Cerebellar nuclear complex (tissue), 1 donor: ENCODE measurements at places on chromosomes 3 and 15.

DNA sequence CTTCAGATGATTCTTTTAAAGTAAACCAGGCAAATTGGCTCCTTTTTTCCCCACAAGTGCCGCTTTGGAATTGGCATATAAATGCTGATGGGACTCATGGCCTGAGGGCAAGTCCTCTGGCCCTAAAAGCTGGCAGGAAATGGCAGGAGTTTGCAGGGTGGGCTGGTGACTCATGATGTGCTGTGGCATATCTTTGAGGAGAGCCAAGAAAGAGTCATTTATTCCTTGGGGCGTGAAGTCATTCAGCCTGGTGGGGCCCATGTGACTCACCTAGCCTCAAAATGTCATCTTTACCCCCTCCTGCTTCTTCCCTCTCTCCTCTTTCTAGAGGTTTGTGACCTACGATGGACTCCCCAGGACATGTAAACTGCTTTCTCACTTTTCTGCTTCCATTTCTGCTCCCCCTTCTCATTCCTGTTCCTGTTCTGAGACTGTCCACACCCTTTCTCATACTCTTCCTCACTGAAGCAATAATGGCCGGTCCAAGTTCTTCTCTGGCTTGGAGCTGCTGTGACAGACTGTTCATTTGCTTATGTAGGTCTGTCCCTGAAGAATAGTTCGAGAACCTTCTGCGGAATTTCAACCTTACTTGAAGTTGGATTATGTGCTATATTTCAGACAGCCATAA is 326.1 kb downstream of the SATB1 start:
- no peak for DNase-seq

- no peak for DNase-seq
These were observed 18.8 kb downstream of the HAPLN3 start for GRCh38 chr15:88876573-88876972.

DNA sequence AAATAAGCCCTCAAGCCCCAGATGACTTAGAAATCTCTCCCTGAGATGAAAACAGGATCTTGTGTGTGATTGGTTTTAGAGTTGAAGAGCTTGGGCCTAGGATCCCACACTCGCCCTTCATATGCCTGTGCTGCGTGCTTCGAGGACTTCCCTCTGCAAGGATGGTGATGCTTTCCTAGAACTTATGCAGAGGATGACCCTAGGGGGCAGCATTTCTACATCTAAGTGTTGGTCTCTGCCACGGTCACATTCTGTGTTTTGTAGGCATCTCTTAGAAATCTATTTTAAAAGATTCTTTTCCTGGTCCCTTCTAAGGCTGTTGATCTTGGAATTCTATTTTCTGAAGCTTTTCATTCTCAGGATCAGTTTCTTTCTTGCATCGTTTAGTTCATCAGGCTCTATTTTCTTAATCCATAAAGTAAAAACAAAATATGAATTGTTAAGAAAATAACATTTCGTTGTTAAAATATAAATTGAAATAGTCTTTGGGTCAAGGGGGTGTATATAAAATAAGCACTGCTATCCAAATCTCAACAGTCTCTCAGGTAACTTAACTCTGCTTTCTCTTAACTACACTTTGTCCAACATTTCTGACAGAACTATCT is 45.7 kb downstream of the WDR76 start:
- no peak for DNase-seq

- no peak for DNase-seq
These were observed 354.8 kb upstream of the TBL1XR1 start for GRCh38 chr3:177552051-177552450.

DNA sequence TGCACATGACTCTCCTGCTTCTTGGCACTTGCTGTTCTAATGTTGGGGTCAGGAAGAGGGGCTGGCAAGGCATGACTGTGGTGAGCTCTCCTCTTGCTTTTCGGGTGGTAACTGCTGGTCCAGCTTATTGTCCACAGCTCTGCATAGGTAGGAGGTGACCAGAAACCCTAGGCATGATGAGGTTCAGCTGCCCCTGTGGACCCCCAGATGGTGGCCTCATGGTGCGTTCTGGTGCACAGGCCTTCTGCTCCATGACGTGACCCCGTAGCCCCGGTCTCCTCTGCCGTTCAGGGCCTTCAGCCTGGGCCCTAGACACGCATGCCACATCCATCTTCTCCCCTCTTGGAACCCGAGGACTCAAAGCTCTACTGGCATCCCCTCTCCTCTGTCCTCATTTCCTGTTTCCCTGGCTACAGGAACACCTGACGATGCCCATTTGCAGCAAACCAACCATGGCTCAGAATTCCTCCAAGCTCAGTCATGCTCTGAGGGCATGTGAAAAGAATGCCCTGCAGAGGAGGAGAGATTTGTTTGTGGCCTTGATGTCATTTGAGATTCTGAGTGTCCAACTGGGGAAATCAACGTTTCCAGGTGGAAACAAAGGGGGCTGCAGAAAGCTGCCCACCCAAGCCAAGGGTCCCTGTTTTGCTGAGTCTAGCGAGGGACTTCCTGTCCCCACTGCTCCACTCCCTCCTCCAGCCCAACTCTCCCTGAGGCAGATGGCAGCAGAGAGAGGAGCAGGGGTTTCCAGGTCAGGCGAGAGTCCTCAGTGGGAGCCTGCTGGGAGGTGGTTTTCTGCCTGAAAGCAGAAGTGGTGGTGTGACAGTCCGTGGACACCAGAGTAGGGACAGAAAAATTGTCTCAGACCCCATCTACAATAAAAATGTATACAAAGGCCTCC is 198.7 kb upstream of the LYSMD4 start:
- DNase-seq, result no peak

- DNase-seq, result no peak
These were observed 506.9 kb downstream of the NR2F2 start for GRCh38 chr15:96837241-96837970.

- DNase-seq, result no peak
These were observed 1.2 kb downstream of the CPA3 start for GRCh38 chr3:148866261-148866660.

GRCh38 chr3:66538390-66538789 is 37.6 kb upstream of the LRIG1 start:
- no peak for DNase-seq

GRCh38 chr15:70060993-70061305 is 36.8 kb downstream of the TLE3 start:
- DNase-seq, result no peak

DNA sequence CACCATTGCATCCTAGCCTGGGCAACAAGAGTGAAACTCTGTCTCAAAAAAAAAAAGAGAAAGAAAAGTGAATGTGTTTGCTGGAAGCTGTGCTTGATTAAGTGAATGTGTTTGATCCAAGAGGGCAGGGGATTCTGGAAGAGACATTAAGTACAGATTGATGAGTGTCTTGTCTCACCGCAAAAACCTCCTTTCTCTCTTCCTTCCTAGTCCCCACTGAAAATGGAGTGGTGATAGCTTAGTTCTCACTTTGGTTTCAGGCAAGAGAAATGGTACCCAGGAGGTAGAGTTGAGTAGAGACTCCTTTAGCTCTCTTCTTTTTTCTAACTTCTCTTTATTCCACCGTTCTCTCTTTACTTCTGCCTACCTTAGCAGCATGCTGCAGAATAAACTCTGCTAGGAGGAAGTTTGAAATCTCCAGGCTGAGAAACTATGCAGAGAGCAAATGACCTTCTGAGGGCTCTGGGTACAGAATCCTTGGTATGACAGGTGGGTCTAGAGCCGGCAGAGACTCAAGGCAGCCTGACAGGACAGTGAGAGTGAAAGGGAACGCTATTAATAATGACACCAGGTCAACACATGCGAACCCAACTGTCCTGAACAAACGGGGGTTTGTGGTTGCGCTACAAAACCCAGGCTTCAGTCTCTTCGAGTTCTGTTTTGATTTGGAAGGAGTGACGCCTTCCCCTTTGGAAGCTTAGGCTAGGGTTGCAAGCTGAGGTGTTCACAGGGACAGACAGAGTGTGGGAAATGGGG is 74.9 kb downstream of the SMAD3 start:
- no peak for DNase-seq

DNA sequence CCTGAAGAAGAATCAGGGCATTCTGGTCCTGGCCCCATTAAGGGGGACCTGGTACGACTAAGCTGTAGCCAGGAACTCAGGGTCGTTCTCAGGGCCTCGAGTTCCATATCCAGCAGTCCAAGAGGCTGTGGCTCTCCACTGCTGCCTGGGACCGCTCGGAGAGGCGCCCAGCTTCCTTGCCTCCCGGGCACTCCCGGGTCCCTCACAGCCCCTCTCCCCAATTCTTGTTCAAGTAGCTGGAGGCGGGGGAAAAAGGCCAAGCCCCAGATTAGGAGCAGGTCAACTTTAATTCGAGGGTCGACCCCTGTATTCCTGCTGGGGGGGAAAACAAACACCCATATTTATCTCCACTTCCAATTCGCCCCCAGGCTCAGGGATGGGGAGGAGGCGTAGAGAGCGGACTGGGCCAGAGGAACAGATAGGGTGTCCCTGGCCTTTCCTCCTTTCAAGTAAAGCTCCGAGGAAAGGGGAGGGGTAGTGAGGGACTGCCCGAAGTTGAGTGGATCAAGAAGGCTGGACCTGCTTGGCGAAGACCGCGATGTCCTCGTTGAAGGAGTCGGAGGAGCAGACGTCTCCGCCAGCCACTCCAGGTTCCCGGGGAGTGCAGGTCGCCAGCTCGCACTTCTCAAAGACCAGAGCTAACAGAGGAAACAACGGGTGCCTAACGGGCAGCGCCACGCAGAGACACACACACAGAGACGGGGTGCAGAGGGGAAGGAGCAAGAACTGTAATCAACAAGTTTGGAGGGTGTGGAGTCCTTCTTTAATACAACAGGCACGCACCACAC is 4.4 kb downstream of the MEIS2 start:
- DNase-seq, result no peak

DNA sequence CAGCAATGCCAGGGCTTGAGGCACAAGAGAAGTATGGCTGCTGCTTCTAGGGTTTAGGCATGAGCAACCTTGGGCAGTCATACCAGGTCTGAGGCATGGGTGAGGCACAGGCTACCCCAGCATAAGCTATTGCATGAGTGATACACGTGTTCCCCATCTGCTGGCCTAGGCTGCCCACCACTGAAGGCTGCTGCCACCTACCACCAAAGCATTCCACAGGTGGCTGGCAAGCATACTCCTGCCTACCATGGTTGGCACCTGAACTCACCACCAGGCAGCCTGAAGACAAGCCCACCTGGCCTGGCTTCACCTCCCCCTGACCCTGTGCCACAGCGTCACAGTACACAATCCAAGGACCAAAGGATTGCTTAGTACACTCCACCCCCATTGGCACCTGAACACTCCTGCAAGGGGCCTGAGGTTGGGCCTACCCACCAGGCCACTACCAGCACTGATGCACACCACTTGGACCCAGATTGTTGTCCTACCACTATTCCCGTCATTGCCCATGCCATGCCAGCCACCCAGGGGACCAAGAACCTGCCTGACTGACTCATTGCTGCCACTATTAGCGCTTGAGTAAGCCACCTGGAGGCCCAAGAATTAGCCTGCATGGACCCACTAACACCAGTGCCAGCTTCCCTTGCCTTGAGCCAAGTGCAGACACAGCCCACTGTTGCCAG is 115.7 kb downstream of the STT3B start:
- no peak for DNase-seq

DNA sequence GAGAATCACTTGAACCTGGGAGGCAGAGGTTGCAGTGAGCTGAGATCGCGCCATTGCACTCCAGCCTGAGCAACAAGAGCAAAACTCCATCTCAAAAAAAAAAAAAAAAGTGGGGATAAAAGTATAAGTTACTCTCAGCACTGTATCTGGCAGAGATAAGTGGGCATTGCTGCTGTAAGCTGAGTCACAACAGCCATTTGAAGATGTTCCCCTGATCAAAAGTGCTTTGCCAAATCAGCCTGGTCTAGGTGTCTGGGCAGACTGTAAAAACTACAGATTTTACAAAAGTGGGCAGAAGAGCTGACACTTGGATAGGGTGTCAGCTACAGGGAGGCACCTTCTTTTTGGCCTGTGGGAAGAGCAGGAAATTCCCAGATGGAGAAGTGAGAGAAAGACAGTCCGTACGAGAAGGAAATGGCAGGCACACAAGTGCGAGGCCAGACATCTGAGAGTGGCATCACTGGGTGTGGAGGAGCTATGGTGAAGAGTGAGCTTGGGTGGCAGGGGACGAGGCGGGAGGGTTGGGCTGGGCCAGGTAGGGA is 78.5 kb downstream of the TRAK1 start:
- DNase-seq, result no peak
